Amniotic stem cell (primary cell): ENCODE measurements at places on chromosomes 2 and 18.

- DNase-seq = no peak
Observed at GRCh38 chr18:60350941-60351340, 21.6 kb downstream of the MC4R start.

DNA sequence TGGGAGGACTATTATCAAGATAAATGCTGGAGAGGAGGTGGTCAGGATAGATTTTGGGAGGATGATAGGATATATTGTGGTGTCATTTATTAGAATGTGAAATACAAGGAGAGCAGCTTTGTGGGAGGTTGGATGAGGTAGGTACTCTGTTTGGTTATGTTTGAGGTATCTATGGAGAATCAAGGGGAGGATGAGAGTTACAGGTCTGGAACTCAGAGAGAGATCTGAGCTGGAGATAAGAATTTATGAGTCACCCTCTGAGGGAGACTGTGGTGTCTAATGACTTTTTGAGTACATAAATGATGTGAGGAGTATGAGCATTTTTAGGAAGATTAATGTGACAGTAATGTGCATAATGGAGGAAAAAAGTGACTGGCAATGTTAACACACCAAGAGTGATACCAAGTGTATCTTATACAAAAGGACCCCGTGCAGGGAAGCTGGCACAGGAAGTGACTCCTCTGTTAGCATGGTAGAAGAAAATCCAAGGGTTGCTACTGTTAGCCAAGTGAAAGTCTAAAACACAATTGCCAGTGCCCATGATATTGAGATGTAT is 48.2 kb downstream of the CRIM1 start:
- peak; percentile 52 for DNase-seq

- DNase-seq = peak; percentile 0
Observed at GRCh38 chr2:151437630-151438029, 27.9 kb downstream of the RIF1 start.

DNA sequence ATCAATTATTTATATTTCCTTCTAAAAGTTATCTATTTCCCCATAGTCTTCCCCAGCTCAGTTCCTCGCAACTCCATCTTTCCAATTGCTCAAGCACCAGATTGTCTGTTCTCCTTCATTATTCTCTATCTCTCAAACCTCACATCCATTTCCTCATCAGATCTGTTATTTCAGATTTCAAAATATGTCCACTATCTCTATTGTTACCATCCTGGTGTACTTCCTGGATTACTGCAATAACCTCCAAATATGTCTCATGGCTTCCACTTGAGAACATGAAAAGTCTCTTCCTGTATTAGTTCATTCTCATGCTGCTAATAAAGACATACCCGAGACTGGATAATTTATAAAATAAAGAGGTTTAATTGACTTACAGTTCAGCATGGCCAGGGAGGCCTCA is 641.7 kb upstream of the ZEB2 start:
- DNase-seq = no peak

DNA sequence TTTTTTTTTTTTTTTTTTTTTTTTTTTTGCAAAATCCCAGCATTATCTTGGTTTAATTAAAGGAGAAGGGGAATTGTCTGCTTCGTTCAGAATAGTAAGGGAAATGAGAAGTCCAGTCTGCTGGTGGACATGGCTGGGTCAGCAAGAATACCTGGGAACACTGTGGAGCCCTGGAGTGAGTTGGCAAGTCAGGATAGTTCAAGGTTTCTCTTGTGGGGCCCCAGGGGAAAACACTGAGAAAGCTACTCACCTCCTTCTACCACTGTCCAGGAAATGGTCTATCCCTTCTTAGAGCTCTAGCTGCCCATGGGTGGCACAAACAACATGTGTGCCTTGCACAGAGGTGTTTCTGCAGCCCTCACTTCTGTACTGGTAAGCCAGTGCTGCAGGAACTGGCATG is 169.1 kb upstream of the SIX2 start:
- no peak for DNase-seq

DNA sequence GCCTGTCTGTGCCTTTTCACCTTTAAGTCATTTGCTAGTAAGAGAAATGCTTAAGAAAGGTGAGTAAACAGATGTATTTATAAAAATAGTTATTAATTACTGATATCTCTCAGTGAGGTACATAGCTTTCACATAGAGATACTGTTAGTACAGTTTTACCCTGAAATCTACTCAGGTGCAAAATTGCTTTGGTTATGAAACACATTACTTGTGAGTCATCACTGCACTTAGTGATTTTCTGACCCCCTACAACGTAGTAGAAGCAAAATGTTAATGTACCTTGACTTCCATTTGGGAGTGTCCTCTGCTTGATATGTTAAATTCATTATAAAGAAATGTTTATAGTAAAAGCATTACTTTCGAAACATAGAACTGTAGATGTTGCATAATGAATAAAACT is 6.5 kb downstream of the GLS start:
- DNase-seq = no peak

DNA sequence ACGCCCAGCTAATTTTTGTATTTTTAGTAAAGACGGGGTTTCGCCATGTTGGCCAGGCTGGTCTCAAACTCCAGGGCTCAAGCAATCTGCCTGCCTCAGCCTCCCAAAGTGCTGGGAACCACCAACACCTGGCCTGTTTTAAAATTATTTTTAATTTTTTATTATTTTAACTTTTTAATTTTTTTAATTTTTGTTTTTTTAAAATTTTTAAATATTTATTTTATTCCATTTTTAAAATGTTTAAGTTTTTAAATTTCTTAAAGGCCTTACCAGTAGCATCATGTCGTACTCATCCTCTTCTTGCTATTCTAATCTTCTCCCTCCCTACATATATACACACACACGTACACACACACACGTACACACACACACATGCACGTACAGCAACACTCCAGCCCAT is 1.4 kb downstream of the LYG1 start:
- DNase-seq = no peak

DNA sequence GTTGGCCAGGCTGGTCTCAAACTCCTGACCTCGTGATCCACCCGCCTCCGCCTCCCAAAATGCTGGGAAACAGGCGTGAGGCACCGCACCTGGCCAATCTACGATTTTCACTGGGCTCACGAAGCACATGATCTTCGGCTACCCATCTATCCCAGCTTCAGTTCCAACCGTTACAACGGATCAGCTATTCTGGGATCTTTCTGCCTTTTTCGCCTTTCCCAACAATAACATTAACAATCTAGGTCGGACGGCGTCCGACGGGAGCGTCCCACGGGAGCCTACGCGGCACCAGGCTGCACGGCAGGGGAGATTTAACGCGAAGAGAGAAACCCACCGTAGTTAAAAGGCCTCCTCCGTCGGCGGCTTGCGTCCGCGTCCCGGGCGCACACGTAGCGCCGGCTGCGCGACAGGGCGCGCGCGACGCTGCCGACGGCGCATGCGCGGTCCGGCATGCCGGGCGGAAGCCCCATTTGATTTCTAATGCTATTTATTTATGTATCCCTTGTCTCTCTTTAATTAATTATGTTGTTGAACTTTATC is at the start of gene MSL3B:
Gene MSL3B, minus strand, starts transcription at position 394 of the 540 bp plus-strand sequence.
- DNase-seq = no peak

DNA sequence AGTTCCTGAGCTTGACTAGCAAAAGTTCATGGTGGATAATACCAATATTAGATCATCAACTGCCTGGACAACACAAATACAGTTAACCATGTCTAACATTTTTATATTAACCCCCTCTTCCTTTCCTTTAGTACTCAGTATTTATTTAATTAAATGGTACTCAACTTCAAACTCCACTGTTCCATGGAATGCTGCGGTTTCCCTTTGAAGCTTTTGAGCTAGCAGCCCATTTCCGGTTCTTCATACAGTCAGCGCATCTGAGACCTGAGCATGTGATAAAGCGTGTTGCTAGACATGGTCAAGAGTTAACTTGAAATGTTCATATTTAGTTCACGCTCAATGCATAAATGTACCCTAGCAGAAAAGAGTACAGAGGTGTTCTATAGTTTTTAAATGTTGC is 278.4 kb downstream of the ALPK2 start:
- DNase-seq = no peak

DNA sequence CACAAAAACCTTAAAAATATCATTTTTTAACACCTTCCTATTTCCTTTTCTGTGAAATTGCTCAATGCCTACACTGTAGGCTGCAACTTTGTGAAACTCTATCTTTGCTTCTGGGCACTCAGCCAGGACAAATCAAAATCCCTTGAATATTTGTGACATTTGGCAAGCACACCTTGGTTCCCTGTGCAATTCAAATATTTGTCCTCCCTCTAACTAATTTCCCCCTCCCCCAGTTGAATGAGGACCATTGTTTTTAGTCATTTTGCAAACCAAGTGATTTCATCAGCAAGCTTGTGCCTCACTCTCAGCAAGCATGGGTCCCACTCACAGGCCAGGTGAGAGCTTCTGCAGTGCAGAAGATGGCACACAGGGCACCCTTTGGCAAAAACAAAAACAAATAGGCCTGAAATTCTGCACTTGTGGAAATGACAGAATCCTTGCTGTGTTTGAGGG is 541.5 kb downstream of the CNTNAP5 start:
- DNase-seq = no peak

GRCh38 chr18:14935210-14935609 is 187.2 kb downstream of the ANKRD30B start:
- DNase-seq = no peak

DNA sequence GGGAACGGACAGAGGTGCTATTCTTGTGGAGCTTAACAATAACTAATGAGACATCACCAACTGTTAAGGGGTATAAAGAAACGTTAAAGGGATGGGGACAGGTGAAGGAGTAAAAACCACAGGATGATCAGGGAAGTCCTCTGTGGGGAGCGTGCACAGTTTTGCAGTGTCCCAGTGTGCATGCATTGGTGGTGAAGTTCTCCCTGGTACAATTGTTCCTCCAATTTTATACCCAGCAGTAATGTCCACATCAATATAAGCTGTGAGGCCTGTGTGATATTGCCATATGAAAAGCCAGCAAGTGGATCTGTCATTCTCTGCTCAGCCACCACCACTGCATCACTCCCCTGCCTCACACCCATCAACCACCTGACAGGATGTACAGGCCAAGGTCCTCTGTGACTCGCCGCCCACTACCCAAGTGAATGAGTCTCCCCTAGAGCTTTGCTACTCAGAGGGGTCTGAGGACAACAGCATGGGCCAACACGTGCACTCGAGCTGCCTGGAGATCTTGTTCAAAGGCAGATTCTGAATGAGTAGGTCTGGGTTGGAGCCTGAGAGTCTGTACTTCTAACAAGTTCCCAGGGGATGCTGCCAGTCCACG is 4.6 kb downstream of the MLPH start:
- DNase-seq = no peak

GRCh38 chr2:215758691-215759090 is 254.7 kb downstream of the MREG start:
- DNase-seq = no peak

DNA sequence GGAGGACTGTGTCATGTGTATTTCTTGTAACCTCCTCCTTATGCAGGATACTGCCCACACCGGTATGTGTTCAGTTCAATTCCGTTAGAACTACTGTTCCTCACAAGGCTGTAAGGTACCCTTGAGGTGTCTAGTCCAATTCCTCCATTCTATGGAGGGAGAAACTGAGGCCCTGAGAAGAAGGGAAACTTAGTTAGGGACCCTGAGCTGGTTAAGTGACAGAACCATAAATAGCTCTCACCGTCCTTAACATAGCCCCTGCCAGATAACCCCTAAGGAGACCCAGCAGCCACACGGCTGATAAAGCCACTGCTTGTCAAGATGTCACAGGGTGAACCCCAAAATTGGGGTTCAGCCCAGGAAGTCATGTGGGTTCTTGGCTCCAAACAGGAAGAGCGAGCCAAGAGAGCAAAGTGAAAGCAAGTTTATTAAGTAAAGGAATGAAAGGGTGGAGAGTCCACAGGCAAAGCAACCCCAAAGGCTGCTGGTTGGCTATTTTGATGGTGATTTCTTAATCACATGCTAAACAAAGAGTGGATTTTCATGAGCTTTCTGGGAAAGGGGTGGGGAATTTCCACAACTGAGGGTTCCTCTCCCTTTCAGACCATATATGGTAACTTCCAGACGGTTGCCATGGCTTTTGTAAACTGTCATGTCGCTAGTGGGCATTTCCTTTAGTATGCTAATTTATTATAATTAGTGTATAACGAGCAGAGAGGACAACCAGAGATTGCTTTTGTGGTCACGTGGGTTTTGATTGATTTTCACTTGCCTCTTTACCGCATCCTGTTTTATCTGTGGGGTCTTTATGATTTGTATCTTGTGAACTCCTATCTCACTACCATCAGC is 83.4 kb upstream of the RTN4 start:
- DNase-seq = no peak

DNA sequence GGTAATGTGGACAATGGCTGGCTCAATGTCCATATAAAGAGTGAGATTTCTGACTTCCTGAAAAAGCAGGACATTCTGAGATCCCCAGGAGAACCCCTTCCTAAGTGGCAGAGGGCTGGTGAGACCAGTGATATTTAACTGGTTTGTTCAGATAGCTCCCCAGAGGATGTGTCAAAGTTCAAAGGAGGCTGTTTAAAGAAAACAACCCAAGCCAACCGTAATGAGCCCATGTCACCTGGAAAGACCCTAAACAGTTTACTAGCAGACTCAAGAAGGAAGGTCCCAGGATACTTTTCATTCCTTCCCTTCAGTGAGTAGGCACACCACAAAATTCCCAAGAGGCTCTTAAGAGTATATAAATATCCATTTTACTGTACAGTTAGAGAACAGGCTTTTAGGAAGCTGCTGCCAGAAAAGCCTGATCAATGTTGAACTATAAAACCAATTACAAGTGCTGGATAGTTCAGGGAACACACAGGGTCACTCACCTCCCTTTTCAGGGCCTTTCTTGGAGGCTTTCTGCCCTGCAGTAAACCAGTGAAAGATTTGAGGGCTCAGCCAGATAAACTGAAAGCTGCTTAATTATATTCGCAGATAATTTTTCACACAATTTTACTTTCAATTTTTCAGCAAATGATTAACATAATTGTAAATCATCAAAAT is 293.5 kb downstream of the ASXL3 start:
- no peak for DNase-seq

DNA sequence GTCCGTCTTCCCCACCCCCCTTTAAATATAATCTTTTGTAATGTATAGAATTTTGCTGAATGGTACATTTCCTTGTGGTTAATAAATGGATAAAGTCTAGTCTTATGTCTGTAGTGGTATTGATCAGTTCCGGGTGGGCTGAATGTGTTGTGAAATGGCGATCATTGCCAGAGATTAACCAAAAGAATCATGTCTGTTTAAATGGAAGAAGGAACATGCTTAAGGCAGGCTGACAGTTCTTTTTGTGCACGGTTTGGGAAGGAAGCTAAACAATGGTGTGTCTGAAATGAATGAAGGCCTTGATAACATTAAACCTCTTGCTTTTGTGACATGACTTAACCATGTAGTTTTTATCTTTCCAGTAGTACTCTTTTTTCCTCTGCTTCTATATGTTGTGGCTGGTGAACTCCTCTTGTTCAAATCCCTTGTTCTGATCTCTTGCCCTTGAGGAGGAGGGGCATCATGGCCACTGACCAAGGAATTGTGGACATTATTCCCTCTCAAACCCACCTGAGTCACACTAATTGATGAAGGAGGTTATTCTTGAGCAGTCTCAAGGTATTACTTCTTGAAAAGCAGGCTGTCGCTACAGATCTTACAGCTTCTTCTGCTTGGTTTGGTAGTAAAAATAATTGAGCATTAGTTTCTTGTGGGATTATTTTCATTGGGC is 1.7 kb downstream of the ACVR2A start:
- no peak for DNase-seq
